ENCODE measurements at places on chromosomes 6 and 20.
A peak's percentile ranks its signal among the peaks of the same experiment; 100 is the strongest.

GRCh38 chr6:74991573-74992332 lies 214.1 kb downstream of the COL12A1 start:
- DNase-seq, result peak; percentile 26

- no peak for DNase-seq
Measured at GRCh38 chr6:130394246-130394645, 28.4 kb downstream of the TMEM200A start.

- no peak for DNase-seq
Measured at GRCh38 chr6:42462474-42462972, 10.8 kb upstream of the TRERF1 start.

DNA sequence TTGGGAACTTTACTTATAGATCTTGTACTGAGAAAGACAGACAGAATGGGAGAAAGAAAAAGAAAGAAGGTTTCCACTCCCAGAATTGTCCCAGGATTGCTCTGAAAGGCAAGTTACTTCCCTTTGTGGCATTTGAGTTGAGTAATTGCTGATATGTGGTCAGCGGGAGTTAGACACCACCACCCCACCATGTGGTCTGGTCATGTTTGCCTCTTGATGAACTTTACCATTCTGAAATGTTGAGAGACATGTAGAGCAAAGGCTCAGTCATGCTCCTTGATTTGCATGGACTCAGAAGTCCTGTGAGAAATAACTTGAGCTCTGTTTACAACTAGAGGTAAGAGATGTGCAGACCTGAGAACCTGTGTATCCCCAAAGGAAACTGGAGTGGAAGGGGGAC lies 17.1 kb downstream of the TCF21 start:
- DNase-seq, result no peak

- DNase-seq, result no peak
Measured at GRCh38 chr20:19876828-19877460, 118.9 kb downstream of the RIN2 start.

GRCh38 chr6:74439123-74439811 lies 743.3 kb downstream of the CD109 start:
- no peak for DNase-seq

- no peak for DNase-seq
Measured at GRCh38 chr6:138113588-138114210, 6.5 kb upstream of the PERP start.

GRCh38 chr20:54110041-54110440 lies 39.6 kb upstream of the BCAS1 start:
- no peak for DNase-seq

GRCh38 chr6:33860706-33861474 lies 57.1 kb upstream of the MLN start:
- DNase-seq, result no peak

- no peak for DNase-seq
Measured at GRCh38 chr6:163923658-163924411, 509.3 kb downstream of the QKI start.

- peak; percentile 86 for DNase-seq
Measured at GRCh38 chr6:36912586-36912985, 26.8 kb downstream of the C6orf89 start.

GRCh38 chr6:4510906-4511640 lies 265.1 kb upstream of the CDYL start:
- no peak for DNase-seq

GRCh38 chr6:41942067-41942851 lies 651 bp upstream of the CCND3 start:
- peak; percentile 86 for DNase-seq

- DNase-seq, result no peak
Measured at GRCh38 chr6:14647357-14647756, 529.8 kb downstream of the CD83 start.

GRCh38 chr20:53468587-53468986 lies 125.1 kb downstream of the ZNF217 start:
- DNase-seq, result no peak

DNA sequence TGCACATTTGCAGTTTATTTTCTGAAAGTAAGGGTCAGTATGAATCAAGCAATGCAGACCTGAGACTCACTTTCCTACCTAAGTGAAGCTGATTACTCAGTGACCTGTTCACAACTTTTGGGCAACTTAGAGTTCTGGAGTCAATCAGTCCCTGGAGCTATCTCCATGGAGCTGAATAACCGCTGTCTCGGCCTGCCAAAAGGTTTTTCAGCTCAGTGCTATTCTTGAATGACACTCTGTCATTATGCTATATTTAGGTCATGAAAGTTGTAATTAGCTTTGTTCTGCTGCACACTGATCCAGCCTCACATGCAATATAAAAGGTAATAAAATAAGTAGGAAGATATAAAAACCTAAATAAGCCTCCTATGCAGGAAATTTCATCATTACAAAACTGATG lies 356.0 kb downstream of the BMP2 start:
- no peak for DNase-seq

DNA sequence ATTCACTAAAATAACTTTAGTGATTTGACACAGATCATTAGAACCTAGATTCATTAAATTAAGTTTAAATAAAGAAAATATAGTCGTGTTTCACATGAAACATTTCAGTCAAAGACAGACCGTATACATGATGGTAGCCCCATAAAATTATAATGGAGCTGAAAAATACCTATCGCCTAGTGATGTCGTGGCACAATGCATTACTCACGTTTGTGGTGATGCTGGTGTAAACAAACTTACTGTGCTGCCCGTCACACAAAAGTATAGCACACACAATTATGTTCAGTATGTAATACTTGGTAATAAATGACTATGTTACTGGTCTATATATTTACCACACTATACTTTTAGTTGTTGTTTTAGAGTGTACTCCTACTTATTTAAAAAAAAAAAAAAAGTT lies 17.3 kb downstream of the DST start:
- peak; percentile 46 for DNase-seq

GRCh38 chr20:11807054-11808048 lies 110.3 kb upstream of the BTBD3 start:
- DNase-seq, result peak; percentile 93

- peak; percentile 71 for DNase-seq
Measured at GRCh38 chr6:113495521-113495920, 361.6 kb upstream of the MARCKS start.

DNA sequence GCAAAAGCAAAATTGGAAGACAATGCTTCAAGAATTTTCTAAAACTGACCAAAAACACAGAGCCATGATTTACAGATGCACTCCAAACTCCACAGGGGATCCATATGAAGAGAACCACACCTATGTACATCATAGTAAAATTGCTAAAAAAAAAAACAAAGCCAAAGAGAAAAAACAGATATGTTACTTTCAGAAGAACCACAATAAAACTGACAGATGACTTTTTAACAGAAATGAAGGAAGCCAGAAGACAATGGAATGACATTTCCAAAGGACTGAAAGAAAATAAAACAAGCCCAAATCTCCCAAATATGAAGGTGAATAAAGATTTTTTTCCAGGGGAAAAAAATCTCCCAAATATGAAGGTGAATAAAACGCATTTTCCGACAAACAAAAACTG lies 17.5 kb downstream of the TRERF1 start:
- DNase-seq, result no peak

GRCh38 chr20:58618351-58619076 lies 32.6 kb upstream of the STX16 start:
- no peak for DNase-seq

DNA sequence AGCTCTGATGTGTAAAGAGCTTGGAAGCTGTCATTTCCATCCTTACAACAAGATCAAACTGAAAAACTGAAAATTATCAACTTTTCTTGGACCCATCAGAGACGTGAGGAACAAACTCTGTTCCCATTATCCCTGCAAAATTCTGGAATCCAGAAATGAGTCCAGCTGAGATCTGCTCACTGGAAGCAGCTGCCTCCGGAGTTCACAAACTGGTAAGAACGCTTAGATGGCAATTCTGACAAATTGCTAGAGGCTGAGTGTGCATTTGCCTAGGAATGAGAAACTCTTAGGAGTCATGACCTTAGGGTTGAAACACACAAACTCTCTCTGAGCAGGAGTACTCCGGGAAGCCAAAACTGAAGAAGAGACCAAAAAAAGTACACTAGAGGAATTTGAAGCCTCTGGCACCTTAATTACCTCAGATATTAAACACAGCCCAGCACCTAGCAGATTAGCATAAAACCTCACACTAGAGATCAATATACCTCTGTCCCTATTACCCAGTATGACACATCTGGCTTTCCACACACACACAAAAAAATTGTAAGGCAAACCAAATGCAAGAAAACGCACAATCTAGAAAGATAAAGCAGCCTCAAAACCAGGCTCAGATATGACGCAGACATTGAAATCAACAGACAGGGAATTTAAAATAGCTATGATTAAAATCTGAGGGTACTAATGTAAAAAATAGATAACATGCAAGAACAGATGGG lies 233.5 kb upstream of the SGK1 start:
- peak; percentile 96 for DNase-seq

GRCh38 chr6:108169464-108170331 lies 3.9 kb downstream of the NR2E1 start:
- DNase-seq, result no peak

GRCh38 chr6:83216806-83217205 lies 23.6 kb downstream of the RWDD2A start:
- no peak for DNase-seq

- DNase-seq, result no peak
Measured at GRCh38 chr6:170152124-170152926, 138.6 kb downstream of the DLL1 start.

DNA sequence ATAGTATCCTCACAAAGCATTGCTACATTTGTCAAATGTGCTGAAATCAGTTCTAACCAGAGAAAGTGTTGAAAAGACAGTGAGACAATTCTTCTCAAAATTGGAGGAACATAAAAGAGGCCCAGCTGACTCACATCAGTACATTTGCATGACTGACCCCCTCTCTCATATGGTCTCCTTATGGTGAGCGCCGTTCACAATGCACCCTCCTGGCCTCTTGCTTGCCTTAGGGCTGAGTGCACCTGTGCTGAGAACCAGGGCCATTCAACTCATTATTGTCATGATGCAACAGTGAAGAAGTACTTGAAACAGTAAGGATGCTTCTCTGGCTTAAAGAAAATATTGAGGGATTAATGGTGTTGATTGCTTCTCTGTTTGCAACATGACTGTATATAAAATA lies 375.2 kb upstream of the AGPAT4 start:
- no peak for DNase-seq

DNA sequence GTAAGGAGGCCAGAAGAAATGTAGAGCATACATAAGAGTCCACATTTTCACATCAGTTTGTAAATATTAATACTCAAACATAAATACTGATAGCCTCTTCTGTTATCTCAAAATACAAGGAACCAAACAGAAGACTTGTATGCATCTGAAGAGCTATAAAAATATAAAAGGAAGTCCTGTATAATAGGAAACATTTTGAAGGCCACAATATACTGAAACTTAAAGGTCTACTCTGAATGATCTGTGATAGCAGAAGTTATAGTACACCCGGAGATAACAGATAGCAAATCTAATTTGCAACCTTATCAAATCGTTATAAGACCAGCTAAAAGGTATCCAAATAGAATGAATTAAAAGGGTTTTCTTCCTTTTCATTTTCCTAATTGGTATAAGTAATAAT lies 111.2 kb downstream of the HIVEP2 start:
- DNase-seq, result no peak

DNA sequence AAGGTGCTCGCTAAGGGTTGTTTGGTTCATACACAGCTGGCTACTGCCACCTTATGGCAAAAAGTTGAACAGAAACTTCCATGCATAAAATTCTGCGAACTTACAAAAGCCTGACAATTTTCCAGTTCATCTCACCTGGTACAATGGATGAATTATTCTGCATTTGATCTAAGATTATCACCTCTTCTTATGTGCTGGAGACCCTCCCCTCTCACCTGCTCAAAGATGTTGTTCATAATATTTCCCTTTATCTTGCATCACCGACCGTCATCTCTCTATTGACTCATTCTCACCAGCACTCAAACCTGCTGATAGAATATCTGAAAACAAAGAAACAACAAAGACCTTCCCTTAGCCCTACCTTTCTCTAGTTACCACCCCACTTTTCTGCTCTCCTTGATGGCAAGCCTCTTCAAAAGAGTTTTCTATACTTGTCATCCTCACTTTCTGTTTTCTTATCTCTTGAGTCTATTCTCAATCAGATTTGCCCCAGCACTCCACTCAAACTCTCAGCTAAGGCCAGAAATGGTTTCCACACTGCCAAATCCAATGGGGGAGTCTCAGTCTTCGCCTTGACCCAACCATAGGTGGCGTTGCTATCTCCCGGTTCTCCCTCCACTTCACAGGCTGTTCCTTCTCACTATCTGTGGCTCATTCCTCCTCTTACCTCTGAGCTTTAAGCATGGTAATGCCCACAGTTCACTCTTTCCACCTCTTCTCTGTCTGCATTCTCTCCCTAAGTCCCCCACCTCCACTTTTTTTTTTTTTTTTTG lies 25.8 kb downstream of the SNRNP48 start:
- peak; percentile 40 for DNase-seq

GRCh38 chr6:118860880-118861279 lies 33.1 kb upstream of the ASF1A start:
- no peak for DNase-seq

DNA sequence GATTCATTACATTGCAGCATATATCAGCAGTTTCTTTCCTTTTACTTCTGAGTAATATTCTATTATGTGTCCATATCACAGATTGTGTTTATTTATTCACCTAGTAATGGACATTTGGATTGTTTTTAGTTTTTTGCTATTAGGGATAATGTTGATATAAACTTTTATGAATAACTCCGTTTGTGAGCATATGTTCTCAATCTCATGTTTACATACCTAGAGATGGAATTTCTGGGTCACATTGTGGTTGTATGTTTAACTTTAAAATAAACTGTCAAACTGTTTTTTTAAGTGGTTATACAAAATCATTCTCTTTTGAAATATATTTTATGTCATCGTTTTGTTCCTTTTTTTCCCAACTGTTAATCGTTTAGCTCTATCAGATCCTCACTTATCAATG lies 311.6 kb downstream of the MMUT start:
- DNase-seq, result peak; percentile 74

DNA sequence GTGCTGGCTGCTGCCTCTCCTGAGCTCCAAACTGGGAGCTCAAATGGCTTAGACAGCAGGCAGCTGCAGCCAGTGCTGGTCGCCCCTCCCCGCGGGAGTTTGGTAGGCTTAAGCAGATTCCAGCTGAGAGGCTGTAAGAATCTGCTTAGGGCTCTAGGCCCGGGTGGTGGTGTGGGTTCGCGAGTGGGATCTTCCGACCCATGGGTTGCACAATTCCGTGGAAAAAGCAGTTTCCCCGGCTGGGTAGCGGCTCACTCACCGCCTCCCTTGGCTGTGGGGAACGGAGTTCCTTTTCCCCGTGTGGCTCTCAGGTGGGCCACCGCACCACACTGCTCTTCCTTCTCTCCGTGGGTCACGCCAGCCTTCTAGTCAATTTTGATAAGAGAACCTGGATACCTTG lies 232.5 kb downstream of the PKHD1 start:
- DNase-seq, result no peak

DNA sequence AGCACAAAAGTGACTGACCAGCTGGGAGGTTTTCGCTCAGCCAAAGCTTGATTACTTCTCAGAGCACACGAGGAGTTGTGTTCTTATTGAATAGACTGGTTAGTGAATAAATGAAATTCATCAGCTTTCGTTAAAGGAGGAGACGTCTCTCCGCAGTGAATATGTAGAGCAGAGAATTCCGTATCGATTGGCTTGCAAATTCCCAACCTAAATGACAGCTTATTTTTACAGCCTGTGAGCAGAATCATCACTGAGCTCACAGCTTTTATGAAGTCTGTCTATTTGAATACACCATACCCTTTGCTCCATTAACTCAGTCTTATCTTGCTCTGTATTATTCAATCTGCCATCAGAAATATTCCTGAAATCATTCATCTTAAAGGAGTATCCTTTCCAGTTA lies 192.7 kb downstream of the SASH1 start:
- DNase-seq, result no peak

GRCh38 chr6:105940990-105941389 lies 145.1 kb upstream of the PRDM1 start:
- no peak for DNase-seq

GRCh38 chr20:42795111-42795695 lies 394.5 kb downstream of the PTPRT start:
- DNase-seq, result no peak

Measured in HCEC 1CT (cell line).